ENCODE measurements at places on chromosomes 3 and 15.

GRCh38 chr3:16304061-16305010, 39.3 kb downstream of the OXNAD1 start:
- no peak for DNase-seq

DNA sequence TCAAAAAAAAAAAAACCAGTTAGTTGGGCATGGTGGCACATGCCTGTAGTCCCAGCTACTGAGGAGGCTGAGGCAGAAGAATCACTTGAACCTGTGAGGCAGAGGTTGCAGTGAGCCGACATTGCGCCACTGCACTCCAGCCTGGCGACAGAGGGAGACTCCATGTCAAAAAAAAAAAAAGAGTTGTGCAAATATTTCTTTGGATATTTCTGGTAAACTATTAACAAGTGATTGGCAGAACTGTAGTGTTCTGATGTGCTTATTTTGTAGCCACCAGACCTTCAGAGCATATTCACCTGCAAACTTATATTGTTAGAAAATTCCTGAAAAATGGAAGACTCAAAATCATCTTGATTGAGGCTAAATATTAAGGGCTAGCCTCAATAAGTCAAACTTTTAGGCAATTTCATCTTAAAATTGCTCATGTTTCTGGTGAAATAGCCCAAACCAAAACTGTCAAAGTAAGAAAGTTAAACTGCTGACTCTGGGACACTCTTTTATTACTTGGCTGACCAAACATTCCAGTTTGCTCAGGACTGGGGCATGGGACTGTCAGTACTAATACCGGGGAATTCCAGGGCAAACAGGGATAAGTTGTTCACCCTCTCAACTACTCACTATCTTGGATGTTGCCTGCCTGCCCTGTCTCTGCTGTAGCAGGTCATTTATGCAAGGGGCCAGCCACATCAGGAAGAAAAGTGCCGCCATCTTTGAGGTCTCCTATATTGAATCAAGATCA, 37.0 kb downstream of the ABHD2 start:
- DNase-seq: peak; percentile 80

DNA sequence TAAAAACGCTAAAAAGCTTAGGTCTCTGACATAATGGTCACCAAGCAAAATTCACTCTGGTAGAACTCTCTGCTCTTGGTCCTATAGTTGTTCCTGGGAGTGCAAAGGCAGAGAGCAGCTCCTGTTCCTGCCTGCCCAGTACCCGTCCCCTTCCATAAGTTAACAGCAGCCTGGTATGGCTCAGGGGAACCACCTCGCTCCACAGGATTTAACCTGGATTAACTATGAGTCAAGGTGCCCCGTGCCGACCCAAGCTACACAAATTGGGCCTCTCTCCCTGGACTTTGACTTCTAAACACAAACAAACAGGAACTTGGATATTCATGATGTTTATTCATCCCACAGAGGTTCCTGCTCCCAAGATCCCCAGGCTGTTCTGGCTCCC, 32.1 kb downstream of the SCAP start:
- DNase-seq: peak; percentile 72

- no peak for DNase-seq
Observed at GRCh38 chr3:179063945-179064560, 7.6 kb downstream of the ZMAT3 start.

GRCh38 chr15:57354436-57355123, 21.7 kb upstream of the CGNL1 start:
- no peak for DNase-seq

DNA sequence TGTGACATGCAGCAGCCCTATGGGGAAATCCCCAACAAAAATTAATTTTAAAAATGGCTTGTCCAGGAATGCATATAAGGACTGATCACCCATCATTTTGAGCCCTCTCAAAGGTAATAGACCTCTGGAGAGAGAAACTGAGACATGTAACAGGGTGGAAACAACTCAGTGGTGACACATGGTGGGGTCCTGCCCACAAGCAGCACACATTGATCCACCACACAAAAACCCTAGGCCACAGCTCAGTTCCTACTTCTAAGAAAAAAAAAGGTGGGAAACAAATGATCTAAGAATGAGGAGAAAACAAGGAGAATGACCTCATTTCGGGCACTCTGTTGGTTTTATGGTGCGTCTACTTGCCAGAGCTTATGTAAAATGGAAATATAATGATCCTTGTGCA, 1.9 kb upstream of the SLC41A3 start:
- no peak for DNase-seq

DNA sequence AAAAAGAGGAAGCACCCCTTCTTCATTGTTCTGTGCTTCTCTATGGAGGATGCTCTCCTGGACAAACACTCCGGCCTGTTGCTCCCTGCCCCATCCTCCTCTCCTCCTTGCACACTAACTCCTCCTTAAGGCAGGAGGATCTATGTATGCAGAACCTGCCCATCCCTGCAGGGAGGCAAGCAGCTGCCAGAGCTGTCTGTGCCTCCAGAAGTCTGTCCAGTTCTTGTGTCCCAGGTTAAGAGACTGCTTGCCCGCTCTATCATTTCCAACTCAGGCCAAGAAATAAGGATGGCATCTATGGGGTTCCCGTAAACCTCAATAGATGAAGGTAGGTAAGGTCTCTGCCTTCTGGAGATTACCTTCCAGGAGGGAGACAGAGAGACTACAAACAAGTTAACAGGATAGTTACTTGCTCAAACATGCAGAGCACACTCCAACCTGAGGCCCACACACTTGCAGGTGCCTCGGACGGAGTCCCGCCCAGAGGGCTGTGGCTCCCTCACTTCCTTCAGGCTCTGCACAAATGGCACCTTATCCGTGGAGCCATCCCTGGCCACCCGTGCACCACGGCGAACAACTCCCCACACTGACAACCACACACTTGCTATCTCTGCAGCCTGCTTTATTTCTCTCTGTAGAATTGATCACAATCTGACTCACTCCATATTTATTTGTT, 6.9 kb downstream of the XXYLT1 start:
- DNase-seq: no peak

DNA sequence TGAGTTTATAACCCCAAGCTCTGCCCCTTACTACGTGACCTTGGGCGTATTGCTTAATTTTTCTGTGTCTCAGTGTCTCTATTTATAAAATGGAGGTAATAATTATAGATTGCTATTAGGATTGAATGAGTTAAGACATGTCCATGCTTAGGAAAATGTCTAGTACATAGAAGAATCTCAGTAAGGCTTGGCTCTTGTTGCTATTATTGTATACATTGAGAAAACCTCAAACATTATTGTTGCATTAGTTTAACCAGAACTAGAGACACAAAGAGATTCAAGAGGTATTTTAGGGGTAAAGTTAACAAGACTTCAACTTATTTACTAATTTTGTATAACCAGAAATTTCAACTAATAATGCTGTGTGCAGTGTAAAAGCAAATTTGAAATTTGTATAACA, 66.7 kb downstream of the MEF2A start:
- no peak for DNase-seq

GRCh38 chr15:73677146-73677607, 7.0 kb upstream of the CD276 start:
- DNase-seq: peak; percentile 69

GRCh38 chr3:26084629-26085028, 294.7 kb downstream of the OXSM start:
- DNase-seq: no peak

DNA sequence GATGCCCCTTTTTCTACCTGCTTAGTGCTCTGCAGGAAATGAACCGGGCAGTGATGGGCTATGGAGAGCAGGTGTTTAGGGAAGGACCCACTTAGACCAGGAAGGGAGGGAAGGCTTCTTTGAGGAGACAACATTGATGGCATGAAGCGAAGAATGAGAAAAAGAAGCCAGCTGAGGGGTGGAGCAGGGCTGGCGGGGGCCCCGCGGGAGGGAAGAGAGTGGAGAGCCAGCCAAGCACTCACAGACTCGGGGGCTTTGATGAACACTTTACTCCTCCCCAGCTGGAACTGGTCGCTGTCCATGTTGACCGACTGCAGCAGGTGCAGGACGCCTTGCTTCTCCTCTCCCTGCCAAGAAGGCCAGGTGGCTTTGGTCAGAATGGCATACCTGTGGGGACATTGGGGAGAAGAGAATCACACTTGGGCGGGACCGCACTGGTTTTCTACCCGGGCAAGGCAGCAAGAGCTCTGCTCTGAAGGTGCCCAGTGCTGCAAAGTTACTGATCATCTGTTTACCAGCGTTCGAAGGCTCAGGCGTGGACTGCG, 28.4 kb upstream of the LDHAL6B start:
- DNase-seq: no peak

DNA sequence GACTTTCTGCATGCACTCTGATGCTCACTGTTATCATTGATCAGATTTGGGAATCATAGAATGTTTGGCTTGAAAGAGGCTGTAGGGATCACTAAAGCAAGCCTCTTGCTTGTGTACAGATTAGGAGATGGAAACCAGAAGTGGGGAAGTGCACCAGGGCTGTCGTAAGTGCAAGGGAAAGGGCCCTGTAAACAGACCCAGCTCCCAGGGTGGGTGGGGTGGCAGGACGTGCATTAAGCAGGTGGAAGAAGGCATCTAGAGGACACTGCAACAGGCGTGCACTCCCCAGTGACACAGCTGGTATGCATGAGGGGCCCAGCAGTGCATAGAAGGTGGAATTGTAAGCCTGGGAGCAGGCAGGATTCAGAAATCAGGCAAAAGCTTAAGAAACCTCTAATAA, 58.0 kb upstream of the SLC7A14 start:
- DNase-seq: no peak

- DNase-seq: no peak
Observed at GRCh38 chr3:48456456-48456855, 9.9 kb downstream of the ATRIP start.

GRCh38 chr3:36394176-36394575, 13.9 kb downstream of the STAC start:
- DNase-seq: no peak

GRCh38 chr15:54518156-54518882, 540.1 kb downstream of the UNC13C start:
- DNase-seq: no peak

DNA sequence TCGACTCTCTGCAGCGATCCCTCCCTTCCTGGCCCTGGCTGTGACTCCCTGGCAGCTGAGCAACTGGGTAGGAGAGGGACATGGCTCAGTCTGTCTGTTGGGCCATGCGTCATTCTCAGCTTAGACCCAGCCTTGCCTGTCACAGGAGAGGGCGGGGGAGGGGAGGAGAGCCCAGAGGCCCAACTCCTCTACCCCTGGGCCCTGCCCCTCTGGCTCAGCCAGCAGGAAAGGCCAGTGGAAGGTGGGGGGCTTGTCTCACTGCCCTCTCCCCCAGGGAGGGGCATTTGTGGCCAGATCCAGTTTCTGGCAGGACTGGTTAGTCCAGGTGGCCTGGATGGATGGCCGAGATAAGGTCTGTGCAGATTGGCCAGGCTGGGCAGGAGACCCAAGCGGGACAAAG, 31.6 kb downstream of the DNAJB8 start:
- DNase-seq: peak; percentile 89

- no peak for DNase-seq
Observed at GRCh38 chr3:30810625-30811024, 83.8 kb downstream of the GADL1 start.

DNA sequence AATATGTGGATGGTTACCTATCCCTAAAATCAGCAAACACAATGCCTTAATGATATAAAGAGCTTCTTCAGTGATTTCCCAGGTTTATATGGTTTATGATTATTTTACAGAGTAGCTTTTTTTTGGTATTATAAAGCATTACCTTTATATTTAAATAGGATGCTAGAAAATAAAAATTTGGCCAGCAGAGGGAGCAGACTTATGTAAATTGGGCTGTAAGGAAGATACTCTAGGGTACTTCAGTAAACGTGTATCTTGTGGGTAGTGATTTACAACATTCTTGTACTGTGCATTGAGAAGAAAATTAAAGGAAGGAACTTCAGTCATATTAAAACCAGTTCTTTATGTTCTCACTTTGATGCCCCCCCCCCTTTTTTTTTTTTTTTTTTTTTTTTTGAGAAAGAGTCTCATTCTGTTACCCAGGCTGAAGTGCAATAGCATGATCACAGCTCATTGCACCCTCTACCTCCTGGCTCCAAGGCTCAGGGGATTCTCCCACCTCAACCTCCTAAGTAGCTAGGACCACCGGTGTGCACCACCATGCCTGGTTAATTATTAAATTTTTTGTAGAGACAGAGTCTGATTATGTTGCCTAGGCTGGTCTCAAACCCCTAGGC, 167.9 kb downstream of the BBX start:
- peak; percentile 23 for DNase-seq

DNA sequence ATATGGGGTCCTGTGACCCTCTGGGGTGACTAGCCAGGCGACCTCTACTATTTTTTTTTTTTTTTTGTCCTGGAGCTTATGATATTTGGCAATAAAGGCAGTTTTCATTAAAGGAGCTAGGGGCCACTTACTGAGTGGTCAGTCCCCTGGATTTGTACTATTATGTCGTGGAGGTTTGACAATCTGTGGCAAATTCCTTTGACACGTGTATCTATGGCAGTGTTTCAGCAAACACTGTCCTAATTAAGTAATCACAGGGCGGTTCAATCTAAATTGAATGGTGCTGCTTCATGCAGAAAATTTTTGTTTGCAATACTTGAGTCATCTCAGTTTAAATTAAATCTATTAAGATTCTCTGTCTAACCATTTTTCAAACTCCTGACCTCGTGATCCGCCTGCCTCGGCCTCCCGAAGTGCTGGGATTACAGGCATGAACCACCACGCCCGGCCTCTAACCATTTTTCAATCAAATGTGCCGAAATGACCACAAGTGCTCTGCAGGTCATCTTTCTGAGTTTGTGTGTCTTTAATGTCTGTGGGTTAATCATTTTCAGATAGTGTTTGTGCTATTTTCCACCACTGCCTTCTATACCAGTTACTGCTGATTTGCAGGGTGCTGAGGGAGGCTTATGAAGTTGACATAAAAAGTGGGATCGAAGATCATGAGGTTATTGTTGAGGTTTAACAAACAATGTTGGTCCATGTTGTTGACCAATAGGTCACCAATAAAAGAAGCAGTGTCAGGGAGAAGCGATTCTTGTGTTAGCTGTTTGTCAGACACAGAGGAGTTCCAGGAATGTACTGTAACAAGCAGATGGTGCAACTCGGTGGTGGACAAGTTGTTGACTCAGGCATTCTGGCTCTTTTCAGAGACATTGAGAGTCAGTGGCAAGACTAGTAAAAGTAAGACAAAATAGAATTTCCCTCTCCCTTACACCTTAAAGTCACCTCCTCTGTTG, 18.6 kb upstream of the SLC2A2 start:
- peak; percentile 66 for DNase-seq

DNA sequence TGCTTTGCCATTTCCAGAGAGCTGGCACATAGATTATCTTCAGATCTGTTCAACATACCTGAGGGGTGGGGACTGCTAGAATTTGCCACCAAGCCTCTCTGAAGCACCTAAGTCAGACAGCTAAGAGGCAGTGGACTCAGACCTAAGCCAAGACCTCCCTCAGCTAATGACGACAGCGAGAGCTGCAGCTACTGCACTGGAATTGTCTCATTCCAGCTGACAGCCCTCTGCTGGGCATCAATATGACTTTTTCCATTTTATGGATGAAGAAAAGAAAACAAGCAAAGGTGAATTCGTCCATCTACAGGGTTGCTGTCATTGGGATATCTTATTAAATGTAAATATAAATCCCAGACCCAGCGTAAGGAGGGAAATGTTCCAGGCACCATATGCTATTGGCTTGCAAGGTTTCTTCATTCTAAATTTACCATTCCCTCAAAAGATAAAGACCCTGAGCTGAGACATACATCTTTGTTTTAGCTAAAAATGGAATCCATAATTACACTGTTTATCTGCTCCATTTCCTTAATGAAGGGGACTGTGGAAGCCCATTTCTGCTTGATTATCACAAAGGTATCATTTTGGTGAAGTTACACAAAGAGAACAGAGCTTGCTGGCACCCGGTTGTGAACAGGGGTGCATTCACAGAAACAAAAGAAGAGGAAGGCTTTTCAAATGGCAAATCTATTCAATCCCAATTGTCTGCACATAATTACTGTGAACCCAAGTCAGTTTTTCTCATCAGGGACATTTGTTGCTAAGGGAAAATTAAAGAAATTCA, 85.5 kb upstream of the LRTM1 start:
- peak; percentile 21 for DNase-seq
